T-helper 1 cell (primary cell): ENCODE measurements at places on chromosomes 1 and 21.

DNA sequence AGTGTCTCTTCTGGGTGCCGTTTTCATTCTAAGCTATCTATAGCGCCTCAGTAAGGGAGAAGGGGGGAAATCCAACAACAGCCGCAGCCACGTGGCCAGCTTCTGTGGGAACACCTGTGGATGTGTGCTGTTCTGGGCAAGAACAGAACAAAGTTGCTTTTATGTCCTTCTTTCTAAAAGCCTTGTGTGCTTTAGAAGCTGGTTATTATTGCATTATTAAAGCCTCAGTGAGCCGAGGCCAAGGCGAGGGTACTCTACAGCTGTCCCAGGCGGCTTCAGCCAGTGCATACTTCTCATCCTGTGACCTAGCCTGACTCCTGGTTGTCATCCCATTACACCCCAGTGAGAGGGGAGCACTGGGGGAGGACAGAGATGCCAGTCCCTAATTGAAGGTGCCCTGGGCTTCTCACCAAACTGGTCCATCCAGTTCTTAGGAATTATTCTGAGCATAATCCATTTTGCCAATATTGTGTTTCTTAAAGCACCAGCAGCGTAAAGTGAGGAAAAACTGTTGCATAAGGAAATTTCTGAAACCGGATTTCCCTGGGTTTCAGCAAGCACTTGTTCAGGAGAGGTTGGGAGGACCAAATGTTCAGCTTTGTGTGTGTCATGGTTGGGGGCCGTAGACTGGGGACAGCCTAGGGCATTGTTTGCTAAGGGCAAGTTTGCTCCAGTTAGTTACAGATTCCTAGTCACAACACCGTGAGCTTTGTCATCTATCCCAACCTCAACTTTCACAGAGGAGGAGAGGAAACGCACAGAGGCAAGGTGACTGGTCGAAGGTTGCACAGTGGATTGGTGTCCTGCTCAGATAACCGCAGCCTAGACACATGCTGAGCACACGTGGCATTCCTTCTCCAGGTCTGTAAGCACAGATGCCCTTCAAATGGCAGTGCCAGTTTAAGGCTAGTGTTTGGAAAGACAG lies 61.0 kb upstream of the ATP1A1 start:
- no peak for DNase-seq

DNA sequence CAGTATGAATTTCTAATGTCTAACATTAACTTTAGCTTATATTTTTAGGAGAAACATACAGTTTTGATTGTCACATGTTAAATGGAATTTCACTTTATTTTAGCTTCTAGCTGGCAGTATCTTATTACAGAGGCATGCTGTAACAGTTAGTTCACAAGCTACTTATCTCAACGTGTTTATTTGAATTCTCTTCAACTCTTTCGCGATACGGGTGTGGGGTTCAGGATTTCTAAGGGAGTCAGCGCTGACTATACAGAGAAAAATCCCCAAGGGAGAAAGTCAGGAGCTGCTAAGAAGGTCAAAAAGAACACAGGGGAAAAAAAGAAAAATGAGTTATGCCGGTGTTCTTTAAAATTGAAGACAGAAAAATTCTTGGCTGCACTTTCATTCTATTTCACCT lies 296.2 kb downstream of the VAV3 start:
- no peak for DNase-seq

GRCh38 chr1:236209185-236209584 lies 66.8 kb downstream of the GPR137B start:
- no peak for DNase-seq

- DNase-seq, result no peak
Observed at GRCh38 chr1:48923116-48923515, 146.4 kb upstream of the BEND5 start.

- no peak for DNase-seq
Observed at GRCh38 chr1:115705085-115705951, 63.2 kb downstream of the CASQ2 start.

GRCh38 chr1:201495551-201496295 lies 11.2 kb downstream of the CSRP1 start:
- no peak for DNase-seq

DNA sequence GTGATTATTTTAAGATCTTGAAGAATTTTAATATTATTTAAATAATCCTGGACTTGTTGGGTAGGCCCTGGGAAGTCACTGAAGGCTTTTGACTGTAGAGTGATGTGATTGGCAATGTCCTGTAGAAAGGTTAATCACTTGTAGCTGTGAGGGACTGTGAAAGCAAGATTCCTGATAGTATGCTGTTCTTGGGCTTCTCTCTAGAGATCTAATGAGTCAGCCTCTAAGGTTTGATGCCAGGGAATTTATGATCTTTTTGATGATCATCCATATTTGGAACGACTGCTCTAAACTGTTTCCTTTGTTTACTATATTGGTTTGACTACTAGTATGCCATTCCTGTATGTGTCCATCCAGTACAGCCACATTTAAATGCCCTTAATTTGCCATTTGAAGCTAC lies 56.5 kb downstream of the CAMSAP2 start:
- DNase-seq, result no peak

GRCh38 chr1:19564366-19564765 lies 79.0 kb upstream of the CAPZB start:
- no peak for DNase-seq

DNA sequence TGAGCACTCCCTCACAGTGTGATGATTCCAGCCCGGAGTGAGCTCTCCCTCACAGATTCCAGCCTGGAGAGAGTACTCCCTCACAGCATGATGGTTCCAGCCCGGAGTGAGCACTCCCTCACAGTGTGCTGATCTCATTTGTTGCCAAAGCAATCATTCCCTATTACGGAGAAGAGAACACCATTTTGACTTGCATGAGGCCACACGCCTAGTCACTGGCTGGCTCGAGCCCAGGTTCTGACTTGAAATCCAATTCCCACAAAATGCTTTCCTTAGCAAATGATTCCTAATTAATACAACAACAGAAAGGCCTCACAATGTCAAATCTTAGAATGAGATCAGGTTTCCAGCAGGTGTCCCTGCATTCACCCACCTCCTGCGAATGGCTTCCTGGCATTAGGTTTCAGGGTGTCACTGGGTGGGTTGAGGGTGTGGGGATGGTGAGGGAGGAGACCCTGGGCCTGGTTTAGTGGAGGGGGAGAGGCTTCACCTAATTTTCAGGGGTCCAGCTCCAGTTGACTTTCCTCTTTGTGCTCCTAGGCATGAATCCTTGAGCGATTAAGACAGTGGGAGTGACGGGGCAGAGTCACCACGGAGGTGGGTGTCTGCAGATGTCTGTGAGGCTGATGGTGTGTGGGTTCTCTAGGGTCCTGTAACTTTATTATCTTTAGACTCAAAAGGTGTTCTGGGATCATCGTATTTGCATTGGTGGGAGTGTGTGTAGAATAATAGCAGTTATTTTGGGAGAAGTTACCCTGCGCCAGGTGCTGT lies 158.5 kb downstream of the KCNJ6 start:
- DNase-seq, result no peak

DNA sequence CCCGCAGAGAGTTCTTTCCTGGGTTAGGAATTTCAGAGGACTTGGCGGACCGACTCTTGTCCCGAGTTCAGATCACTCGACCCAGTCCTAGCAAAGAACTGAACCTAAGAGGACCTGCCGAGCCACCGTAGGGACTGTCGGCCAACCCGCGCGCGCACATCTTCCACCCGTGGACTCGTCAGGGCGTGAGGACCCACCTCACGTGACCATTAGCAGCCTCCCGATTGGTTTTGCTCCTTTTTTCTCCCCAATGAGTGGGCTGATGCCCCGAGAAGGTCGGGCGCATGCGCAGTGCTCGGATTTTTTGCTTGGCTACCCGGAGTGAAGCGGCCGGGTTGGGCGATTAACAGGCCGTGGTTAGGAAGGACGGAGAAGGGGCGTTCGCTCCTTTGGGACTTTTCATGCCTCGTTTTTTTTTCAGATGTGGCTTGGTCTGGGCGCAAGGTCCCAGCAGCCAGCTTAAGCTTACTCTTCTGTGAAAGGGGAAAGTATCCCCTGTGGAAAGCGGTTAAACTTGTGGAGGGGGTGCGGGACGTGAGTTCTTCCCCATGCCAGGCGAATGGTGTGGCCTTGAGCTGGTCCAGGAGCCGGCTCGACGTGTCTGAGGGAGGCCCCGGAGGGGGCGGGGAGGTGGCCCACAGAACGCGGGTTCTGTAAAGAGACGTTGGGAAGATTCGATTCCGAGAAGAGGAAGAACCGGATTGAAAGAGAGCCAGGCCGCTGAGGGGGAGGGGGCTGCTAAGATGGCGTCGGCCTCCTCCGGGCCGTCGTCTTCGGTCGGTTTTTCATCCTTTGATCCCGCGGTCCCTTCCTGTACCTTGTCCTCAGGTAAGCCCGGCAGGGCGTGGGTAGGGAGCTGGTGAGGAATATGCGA lies at the start of gene PIP5K1A:
TSS of gene PIP5K1A (plus strand) at position 299 of the 874 bp plus-strand sequence. CDS start at position 744, 445 bp downstream.
- DNase-seq, result peak; percentile 99

DNA sequence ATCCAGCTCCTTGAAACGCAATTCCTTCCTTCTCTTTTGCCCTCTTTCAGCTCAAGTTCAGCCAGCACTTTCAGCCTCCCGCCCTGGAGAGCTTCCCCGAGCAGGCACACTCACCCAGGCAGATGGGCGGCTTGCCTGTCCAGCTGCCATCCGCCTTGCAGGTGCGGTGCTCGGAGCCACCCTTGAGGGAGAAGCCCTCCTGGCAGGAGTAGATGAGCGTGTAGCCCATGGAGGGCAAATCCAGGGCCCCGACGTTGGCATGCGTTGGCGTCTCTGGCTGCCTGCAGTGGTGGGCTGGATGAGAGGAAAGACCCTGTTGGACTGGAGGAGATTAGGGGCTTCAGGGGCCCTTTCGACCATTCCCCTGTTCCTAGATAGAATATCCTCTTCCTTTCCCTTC lies 60.5 kb downstream of the ZSCAN20 start:
- no peak for DNase-seq

DNA sequence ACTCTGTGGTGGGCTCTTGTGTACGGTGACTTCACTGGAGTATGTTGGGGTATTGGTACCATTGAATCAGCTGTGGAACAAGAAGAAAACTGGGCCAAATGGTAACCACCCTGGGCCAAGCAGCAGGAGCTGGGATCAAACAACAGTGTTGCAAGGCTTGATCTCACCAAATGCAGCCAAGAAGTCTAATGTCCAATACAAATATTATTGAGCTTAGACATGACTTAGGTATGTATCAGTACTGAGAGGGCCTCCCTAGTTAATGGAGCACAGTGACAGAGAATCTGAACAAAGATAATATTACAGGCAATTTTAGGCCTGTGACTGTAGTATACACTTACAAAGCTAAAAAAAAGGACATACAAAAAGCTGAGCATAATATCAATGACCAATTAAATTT lies 604.8 kb downstream of the PLA2G4A start:
- DNase-seq, result no peak

- DNase-seq, result no peak
Observed at GRCh38 chr21:19120591-19120990, 717.0 kb upstream of the TMPRSS15 start.

DNA sequence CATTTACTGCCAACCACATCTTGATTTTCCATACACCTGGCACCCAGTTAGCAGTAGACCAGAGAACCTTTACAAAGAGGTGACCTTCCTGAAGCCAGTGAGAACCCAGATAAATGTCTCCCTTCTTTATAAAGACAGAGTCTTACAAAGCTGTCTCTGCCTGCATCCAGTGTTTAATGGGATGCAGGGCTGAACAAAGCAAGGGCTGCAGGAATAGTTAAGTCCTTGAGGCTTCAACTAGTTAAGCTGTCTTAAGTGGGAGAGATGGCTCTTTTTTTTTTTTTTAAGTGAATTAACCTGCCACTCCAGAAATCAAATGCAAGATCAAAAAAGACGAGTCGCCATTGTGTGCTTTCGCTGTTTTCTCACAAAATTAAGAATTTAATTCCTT lies 1.5 kb downstream of the AHCYL1 start:
- no peak for DNase-seq

GRCh38 chr1:156425943-156426342 lies 56.9 kb downstream of the RHBG start:
- no peak for DNase-seq

DNA sequence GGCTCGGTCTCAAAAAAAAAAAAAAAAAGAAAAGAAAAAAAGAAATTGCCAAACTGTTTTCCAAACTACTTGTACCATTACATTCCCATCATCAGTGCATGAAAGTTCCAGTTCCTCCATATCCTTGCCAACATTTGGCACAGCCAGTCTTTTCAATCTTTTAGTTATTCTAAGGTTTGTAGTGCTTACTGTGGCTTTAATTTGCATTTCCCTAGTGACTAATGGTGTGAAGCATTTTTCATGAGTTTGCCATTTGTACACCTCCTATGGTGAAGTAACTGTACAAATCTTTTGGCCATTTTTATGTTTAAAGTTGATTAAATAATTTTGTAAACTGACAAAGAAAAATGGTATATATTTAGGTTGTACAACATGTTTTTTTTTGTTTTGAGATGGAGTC lies 70.7 kb downstream of the DEGS1 start:
- DNase-seq, result no peak

- no peak for DNase-seq
Observed at GRCh38 chr21:44319407-44320065, 19.7 kb downstream of the CFAP410 start.

- DNase-seq, result no peak
Observed at GRCh38 chr1:202237052-202237451, 43.5 kb downstream of the LGR6 start.

DNA sequence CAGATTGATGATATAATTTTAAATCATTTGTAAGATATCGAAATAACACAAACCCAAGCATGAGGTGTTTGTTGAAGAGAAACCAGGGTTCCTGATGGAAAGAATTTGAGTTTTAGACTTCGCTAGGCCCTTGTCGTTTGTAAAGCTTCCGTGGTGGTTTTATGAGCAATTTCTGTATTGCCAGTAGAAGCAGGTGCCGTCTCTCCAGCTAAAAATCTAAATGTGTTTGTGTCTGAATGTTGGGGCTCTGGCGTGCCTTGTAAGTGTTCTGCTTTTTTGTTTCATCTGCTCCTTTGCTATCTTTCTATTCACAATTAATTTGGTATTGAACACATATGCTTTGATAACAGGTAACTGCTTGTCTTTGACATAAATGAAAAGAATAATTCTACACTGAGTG lies 27.5 kb downstream of the CHRM3 start:
- no peak for DNase-seq

- peak; percentile 68 for DNase-seq
Observed at GRCh38 chr1:167500283-167500860, 18.0 kb downstream of the CD247 start.

DNA sequence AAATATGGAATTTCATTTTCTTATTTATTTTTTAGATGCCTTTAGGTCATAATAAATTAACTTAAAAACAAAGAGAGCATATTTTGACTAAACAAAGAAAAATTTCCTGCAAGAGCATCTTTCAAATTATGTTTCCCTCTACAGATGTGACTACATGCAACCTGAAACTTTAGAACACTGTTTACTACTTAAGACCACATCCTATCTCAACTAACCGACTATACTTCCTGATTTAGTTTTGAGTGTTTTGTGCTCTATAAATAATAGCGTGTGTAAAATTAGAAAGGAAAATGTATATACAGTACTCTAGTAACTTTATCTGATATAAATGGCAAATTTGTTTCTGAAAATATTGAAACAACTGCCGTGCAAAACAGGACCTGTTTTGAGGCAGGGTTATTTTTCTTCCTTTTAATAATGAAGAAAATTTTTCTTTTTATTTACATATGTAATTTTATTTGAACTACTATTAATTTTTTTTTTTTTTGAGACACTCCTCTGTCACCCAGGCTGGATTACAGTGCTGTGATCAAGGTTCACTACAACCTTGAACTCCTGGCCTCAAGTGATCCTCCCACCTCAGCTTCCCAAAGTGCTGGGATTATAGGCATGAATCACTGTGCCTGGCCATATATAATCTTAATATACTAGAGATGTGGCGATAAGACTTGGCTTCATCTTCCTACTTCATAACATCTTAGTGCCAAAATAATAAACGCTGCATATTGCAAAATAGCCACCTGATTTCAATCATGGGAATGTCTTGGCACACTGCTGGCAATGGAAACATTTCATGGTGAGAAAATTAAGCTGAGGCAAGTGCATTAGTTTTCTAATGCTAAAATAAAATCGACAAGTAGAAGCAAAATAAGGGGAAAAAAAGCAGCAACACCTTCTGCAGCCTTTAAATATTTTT lies 12.3 kb downstream of the ZRANB2 start:
- DNase-seq, result no peak
